DMS53 (cell line): ENCODE measurements at places on chromosomes 1 and 21.

- DNase-seq, result peak; percentile 24
Observed at GRCh38 chr1:33137800-33138199, 44.0 kb downstream of the TRIM62 start.

GRCh38 chr1:158943059-158943458, 11.7 kb downstream of the PYHIN1 start:
- no peak for DNase-seq

DNA sequence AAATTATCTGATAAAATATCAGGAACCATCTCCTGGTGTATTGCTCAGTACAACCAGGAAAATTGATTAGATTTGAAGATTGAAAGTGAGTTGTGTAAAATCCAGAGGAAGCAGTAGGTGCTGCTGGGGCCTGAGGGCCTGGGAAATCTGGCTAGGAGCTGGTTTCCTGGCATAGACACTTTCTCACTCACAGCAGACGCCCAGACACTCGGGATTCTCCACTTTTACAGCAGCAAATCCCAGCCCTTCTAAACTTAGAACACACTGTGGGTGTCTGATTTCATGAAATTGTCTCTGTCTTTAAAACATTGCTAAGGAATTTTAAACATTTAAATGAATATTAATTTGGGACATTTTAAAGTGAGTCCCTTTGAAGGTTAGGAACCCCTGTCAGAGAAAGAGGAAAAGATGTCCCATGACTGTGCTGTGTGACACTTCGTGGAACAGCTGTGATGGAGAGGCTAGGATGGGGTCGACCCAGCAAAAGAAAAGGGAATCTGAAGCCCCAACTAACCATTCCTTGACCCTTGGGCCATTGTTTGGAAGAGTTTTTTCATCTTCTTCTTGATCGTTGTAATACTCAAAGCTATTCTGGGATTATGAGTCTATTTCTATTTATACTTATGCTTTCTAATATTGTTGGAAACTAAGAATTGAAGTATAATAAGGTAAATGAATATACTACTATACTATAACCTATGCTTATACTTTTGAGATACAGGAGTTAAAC, 49.0 kb upstream of the VAMP3 start:
- no peak for DNase-seq

DNA sequence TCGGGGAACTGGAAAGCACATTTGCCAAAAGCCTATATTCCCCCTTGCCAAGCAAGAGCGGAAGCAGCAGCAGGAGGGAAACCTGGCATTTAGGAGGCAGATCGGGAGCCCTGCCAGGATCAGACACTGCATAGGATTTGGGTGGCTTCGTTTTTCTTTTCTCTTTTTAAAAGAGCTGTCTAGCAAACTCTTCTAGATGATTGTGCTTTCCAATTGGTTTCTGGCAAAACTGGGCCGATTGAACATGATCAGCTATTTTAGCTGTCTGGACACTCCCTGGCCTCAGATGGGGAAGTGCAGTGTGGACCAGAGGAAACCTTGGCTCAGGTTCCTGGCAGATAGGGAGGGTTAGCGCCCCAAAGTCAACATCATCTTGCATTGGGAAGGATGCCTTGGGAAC, 414.0 kb upstream of the KAZN start:
- DNase-seq, result no peak

- DNase-seq, result peak; percentile 70
Observed at GRCh38 chr21:41610042-41610839, 102.3 kb upstream of the TMPRSS2 start.

DNA sequence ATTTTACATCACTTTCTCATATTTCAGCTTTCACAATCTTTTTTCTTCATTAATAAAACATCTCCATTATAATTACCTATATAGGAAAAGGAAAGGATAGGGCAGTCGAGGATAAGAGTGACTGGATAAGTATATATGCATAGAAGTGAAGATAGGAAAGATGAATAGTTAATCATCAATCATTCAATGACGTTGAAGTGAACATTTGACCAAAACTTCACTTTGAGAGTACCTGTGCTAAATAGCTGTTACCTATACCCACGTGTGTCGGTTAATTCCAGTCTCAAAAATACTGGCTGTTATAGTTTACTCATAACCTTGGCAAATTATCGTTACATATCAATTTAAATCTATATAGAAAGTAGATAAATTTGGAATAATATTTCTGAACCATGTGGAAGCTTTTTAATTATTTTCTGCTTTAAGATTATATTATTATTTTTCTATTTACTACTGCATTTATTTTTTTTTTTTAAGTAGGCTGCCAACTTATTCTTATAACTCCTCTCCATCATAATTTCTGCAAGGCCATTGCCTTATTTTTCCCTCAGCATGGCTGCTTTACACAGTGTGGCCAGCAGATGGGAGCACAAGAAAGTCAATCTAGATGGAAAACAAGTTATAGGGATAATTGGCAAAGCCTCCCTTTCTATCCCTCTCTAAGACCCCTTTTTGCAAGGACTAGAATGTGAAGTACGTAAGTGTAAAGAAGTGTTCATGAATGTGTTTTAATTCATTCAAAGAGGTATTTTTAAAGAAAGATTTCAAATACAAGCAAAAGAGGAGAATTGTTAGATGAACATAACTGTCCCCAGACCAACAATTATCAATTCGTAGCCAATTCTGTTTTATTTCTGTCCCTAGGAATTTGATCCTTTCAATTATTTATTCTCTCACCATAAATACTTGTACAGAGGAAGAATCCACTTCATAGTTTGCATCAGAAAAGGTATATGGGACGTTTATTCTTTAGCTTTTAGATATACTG, 290.4 kb downstream of the KCNT2 start:
- peak; percentile 69 for DNase-seq
